ENCODE measurements at places on chromosomes 6 and 20.

- DNase-seq = no peak
These were observed 6.1 kb downstream of the DOP1A start for GRCh38 chr6:83073615-83074014.

- no peak for DNase-seq
These were observed 163.5 kb upstream of the CDYL start for GRCh38 chr6:4612636-4613171.

- DNase-seq = no peak
These were observed 58.2 kb upstream of the NKX2-2 start for GRCh38 chr20:21571841-21572690.

DNA sequence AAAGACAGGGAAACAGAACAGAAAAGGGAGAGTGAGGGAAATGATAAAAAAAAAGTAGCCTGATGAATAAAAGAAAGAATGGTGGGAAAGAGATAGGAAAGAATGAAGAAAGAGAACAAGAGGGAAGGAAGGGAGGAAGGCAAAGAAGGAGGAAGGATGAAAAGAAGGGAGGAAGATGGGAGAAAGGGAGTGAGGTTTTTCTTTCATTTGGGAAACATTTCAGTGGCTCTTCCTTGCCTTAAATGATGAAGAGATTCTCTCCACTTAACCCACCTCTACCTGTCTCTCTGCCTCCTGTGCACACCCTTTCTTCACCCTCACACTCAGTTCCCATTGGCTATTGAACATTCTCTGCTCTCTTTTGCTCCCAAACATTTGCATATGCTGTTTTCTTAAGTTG, 222.1 kb upstream of the DEFB112 start:
- DNase-seq = no peak

DNA sequence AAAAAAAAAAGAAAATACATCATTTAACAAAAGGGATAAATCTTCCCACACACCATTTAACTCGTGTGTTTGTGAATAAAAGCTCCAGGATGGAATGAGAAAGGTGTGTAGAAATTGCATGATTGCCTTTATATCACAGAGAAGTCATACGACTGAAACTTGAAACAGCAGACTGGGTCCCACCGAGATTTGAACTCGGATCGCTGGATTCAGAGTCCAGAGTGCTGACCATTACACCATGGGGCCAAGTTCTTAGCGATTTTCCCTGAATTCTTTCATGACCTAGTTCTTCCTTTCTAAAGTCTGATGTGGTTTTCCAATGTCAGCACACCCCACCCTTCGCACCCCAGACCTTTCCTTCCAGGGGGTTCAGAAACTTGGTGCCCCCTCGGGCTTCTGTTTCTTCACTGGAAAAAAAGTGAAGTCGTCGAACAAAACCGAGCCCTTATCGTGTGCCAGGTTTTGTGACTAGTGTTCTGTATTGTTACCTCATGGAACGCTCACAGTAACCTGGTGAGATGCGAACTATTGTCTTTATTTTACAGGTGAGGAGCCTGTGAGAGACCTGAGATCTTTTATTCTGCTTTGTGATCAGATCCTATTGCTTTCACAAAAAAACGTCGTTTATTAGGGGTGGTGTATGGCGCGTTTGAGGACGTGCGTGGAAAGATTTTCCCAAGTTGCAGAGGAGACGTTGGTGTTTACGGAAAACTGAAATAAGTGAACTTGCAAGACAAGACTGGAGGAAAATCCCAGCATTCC, 120.8 kb downstream of the OR2B2 start:
- peak; percentile 46 for DNase-seq

DNA sequence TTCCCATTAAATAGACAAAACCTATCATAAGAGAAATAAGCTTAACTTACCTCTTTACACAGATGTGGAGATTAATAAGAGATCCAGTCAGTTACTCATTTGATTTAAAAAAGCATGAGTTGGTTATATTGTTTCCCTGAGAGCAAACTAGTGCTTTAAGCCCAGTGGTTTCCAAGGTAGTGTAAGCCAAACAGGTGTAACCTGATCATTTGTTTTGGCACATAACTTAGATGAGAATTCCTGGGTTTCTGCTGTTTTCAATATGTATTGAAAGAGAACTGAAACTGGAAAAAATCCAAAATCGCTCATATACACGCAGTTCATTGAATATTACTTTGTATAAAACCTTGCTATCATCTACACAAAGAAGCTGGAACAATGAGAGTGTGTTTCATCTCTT, 30.5 kb upstream of the SMIM8 start:
- DNase-seq = no peak

GRCh38 chr6:98841621-98842341, 7.4 kb downstream of the POU3F2 start:
- no peak for DNase-seq

GRCh38 chr20:58109918-58110635, 118.4 kb downstream of the ANKRD60 start:
- DNase-seq = no peak

GRCh38 chr20:57803508-57804005, 93.7 kb upstream of the PMEPA1 start:
- DNase-seq = no peak

GRCh38 chr6:79469376-79470246, 67.6 kb downstream of the LCA5 start:
- DNase-seq = no peak

- no peak for DNase-seq
These were observed 23.6 kb downstream of the SNX5 start for GRCh38 chr20:17944854-17945474.

Data from stimulated activated CD4-positive, alpha-beta T cell treated with anti-CD3 and anti-CD28 coated beads, Interleukin-2, amount 100 ng/mL, for 24 hours (primary cell).